Parietal lobe (tissue), 2 donors: ENCODE measurements at places on chromosomes 2 and 18. TPM values are rescaled to one million over a fixed set of nuclear protein-coding genes. Genes with fewer than 3 reads are reported as not detected.

Gene BCL11A
- total RNA-seq = 313 TPM

Gene ZNF2
- total RNA-seq = 9.7 TPM

Gene COL4A3
- 2.5 TPM for total RNA-seq

Gene TUBA4B
- total RNA-seq = not detected

Gene ACTG2
- not detected for total RNA-seq

Gene SLC35G4
- total RNA-seq = not detected

Gene PTPN2
- total RNA-seq = 123 TPM

Gene PLGLB2
- total RNA-seq = 5.9 TPM

Gene ESPNL
- total RNA-seq = not detected

Gene RAPGEF4
- total RNA-seq = 27.5 TPM

Gene CAVIN2
- total RNA-seq = 2.2 TPM

Gene SYT4
- total RNA-seq = 372 TPM

Gene NTSR2
- total RNA-seq = not detected

Gene RRM2
- 11.3 TPM for total RNA-seq

Gene G6PC2
- total RNA-seq = not detected

Gene RAB27B
- 17.2 TPM for total RNA-seq

Gene TSPYL6
- total RNA-seq = 0.31 TPM

Gene COL5A2
- total RNA-seq = 10.3 TPM

Gene ASAP2
- 72.6 TPM for total RNA-seq

Gene CAPG
- total RNA-seq = 11.0 TPM

Gene YES1
- total RNA-seq = 41.6 TPM

Gene TCF23
- not detected for total RNA-seq

Gene UGT1A8
- total RNA-seq = not detected

Gene ACVR1C
- 12.5 TPM for total RNA-seq

Gene KIF5C
- 398 TPM for total RNA-seq
